Activated CD8-positive, alpha-beta T cell treated with anti-CD3 and anti-CD28 coated beads, Interleukin-2, amount 10 ng/mL, durations not matched to agents 7 days and 5 days (primary cell): ENCODE measurements at places on chromosomes 2 and 18. TPM values are rescaled to one million over a fixed set of nuclear protein-coding genes. Genes with fewer than 3 reads are reported as not detected.

Gene HES6
- total RNA-seq = 4.7 TPM

Gene CYS1
- 0.50 TPM for total RNA-seq

- no peak overlapping the region for H3K4me3 ChIP-seq
- H3K27me3 ChIP-seq = no peaks in the 10 kb centered on the region
- peaks cover 11% of the 10 kb centered on the region for H3K4me1 ChIP-seq
- no peak for DNase-seq
- no peak overlapping the region for H3K27ac ChIP-seq
- H3K36me3 ChIP-seq = peaks cover 32% of the 10 kb centered on the region
These were observed 180.8 kb downstream of the FAM210A start for GRCh38 chr18:13545514-13545913.

DNA sequence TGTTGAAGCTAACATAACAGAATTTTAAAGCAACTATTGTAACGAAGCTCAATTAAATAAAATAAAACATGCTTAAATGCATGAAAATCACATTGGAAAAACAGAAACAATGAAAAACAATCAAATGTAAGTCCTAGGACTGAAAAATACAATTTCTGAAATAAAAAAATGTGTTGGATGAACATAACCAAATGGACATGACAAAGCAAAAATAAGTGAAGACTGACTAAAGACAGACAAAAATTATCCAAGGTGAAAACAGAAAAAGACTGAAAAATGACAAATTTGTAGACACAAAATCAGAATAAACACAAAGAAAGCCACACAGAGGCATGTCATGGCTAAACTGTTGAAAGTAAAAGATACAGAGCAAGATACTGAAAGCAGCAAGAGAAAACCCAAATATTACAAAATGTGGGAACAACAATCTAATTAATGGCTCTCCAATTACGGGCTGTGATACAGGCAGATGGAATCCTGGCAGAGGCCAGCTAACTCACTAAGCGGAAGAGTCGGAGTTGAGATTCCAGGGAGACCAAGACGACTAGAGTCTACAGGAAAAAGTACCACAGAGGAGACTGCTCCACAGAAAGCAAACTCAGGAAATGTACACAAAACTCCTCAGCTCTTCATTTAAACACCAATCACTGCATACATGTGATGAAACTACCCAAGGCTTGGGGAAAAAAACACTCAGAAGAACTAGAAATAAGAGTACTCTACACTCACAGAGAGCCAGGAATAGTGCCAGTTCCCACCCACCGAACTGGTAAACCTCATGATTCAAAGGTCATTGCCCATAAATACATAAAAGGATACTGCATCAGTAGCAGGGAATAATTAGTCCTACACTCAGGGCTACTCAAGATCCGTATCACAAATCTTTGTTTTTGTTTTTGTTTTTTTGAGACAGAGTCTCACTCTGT lies 83.6 kb downstream of the ATAD2B start:
- no peak for DNase-seq
- H3K27ac ChIP-seq = no peak overlapping the region
- H3K4me1 ChIP-seq = peaks cover 3% of the 10 kb centered on the region
- no peaks in the 10 kb centered on the region for H3K27me3 ChIP-seq
- H3K4me3 ChIP-seq = no peak overlapping the region
- H3K36me3 ChIP-seq = peaks cover 29% of the 10 kb centered on the region

- H3K27me3 ChIP-seq = no peaks in the 10 kb centered on the region
- peak overlapping the region; percentile 97 for H3K27ac ChIP-seq
- H3K36me3 ChIP-seq = peaks cover 58% of the 10 kb centered on the region
- H3K4me3 ChIP-seq = peak overlapping the region; percentile 91
- peak; percentile 49 for DNase-seq
These were observed 445 bp downstream of the PRPF40A start for GRCh38 chr2:152716805-152717227.

GRCh38 chr2:218404351-218405085 lies 4.8 kb downstream of the CTDSP1 start:
- H3K4me3 ChIP-seq = no peak overlapping the region
- H3K4me1 ChIP-seq = peaks cover 65% of the 10 kb centered on the region
- no peaks in the 10 kb centered on the region for H3K27me3 ChIP-seq
- peak overlapping the region; percentile 58 for H3K27ac ChIP-seq
- DNase-seq = no peak
- peaks cover 42% of the 10 kb centered on the region for H3K36me3 ChIP-seq

Gene AGXT
- total RNA-seq = not detected

DNA sequence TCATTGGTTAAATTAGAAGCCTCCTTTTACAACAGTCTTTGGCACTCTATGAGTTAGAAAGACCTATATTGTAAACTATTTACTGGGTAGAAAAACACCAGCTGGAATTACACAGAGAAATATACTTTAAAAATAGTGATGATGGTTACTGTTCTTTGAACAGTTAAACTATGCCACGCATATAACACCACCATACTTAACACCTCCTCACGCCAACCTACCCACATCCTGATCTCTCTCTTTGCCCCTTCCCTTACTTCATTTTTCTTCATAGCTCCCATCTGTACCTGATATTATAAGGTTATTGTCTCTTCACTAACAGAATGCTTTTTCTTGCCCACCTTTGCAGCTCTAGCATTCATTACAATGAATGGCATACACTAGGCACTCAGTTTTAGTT lies 173.8 kb downstream of the DPP4 start:
- peak overlapping the region; percentile 12 for H3K27ac ChIP-seq
- H3K4me1 ChIP-seq = peaks cover 12% of the 10 kb centered on the region
- H3K36me3 ChIP-seq = no peaks in the 10 kb centered on the region
- DNase-seq = no peak
- no peak overlapping the region for H3K4me3 ChIP-seq

Gene DSC2
- not detected for total RNA-seq

GRCh38 chr2:128500138-128500800 lies 181.6 kb upstream of the HS6ST1 start:
- H3K27ac ChIP-seq = no peak overlapping the region
- H3K36me3 ChIP-seq = no peaks in the 10 kb centered on the region
- no peak for DNase-seq
- H3K4me3 ChIP-seq = no peak overlapping the region

DNA sequence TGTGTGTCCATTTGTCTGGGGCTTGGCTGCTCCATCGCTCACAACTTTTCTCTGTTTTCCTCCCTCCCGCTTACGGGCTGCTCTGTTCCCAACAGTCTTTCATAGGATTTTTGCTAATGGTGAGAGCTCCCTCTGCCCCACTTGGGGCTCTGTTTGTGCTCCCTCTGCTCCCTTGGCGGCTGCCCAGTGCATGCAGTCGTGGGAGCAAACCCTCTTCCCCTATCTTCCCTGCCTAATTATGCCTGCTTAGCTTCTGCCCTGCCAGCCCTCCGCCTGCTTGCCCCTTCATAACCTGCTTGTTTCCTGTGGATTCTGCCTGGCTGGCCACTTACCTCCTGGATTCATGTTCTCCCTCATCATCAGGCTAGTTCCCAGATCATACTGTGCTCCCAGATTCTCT lies 6.6 kb upstream of the KRTCAP3 start:
- no peak for DNase-seq
- H3K4me3 ChIP-seq = no peak overlapping the region
- peaks cover 10% of the 10 kb centered on the region for H3K4me1 ChIP-seq

Gene RGPD3
- 0.24 TPM for total RNA-seq

- H3K4me1 ChIP-seq = no peaks in the 10 kb centered on the region
- no peak overlapping the region for H3K4me3 ChIP-seq
- H3K27me3 ChIP-seq = no peaks in the 10 kb centered on the region
These were observed 60.1 kb downstream of the ABCG8 start for GRCh38 chr2:43898838-43899346.
